ENCODE measurements at places on chromosomes 3 and 15.
A peak's percentile ranks its signal among the peaks of the same experiment; 100 is the strongest.

DNA sequence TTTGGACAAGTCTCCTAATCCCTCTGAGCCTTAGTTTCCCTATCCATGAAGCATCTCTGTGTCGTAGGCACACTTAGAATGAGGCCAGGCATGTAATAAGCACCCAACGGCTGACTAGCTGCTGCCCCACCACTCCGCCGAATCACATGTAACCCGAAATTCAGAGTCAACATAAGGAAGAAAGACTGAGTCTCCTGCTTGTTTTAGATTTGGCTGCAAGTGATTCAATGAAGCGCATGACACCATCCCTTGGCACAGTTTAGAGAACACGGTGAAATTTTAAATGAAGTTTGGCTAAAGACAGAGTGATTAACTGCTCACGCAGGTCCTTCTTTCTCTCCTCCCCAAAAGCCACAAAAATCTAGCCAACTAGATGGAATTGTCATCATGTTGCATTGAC is 279.2 kb downstream of the TLE3 start:
- no peak for DNase-seq

GRCh38 chr3:20186600-20187004 is 596 bp upstream of the SGO1 start:
- DNase-seq = peak; percentile 11

- DNase-seq = no peak
Observed at GRCh38 chr3:61572879-61573278, 11.5 kb downstream of the PTPRG start.

DNA sequence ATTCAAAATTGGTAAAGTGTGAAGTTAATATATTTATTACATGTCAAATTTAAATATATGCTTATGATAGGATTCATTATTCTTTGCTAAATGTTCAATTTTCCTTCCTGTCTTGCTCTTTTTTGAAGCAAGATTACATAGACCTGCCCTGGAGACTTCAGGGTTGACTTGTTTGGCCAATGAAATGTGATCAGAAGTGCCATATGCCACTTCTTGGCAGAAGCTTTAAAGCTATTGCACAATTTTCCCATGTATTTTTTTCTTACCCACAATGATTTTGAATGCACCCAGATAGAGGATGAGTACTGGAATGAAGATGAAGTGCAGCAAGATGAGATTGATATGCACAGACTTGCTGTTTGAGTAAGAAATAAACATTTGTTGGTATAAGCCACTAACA is 406.3 kb upstream of the BCHE start:
- no peak for DNase-seq

- DNase-seq = no peak
Observed at GRCh38 chr3:48989796-48990635, at the start of gene P4HTM. TSS of gene P4HTM (plus strand) at chr3:48990241. CDS start at chr3:48990257, 16 bp downstream.

- DNase-seq = peak; percentile 62
Observed at GRCh38 chr3:129596194-129597086, 10.0 kb downstream of the PLXND1 start.

DNA sequence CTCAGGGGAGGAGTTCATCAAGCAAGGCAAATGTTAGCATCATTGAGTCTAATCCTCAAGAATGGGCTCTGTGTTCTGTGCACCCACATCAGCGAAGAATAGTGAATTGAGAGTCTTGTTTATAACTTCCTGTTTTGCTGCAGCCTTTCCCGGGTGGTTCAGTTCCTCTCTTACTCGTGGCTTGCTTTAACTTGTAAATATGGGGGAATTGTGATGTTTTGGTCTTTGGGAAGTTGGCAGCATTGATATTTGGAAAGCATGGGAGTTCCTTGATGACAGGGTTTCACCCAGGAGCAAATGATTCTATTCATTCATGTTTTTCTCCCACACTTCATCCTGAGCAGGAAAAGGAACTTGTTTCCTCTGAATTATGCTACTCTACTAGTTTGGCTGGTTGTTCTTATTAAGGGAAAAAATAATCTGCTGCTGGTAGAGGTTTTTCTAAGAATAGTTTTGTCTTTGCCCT is 40.4 kb downstream of the GPD1L start:
- DNase-seq = no peak

Measured in HuH-7 (cell line).